CD8-positive, alpha-beta T cell (primary cell): ENCODE measurements at places on chromosomes 2 and 18. TPM values are rescaled to one million over a fixed set of nuclear protein-coding genes. Genes with fewer than 3 reads are reported as not detected.

Gene TEX44
- not detected for total RNA-seq

Gene IGFBP2
- total RNA-seq, result 0.73 TPM

Gene LRRTM1
- not detected for total RNA-seq

Gene TMEM169
- not detected for total RNA-seq

Gene ABCB11
- total RNA-seq, result not detected

Gene CD8B2
- 4.4 TPM for total RNA-seq

Gene QPCT
- 0.57 TPM for total RNA-seq

Gene SLC25A52
- not detected for total RNA-seq

Gene HOXD10
- not detected for total RNA-seq

Gene EPB41L3
- 0.83 TPM for total RNA-seq

Gene DLGAP1
- total RNA-seq, result not detected

Gene GPC1
- 0.30 TPM for total RNA-seq

Gene PLB1
- 0.83 TPM for total RNA-seq

Gene C18orf63
- not detected for total RNA-seq

Gene FBXO48
- 0.30 TPM for total RNA-seq

Gene TSN
- total RNA-seq, result 66.8 TPM

Gene C2orf78
- not detected for total RNA-seq

Gene PXDN
- total RNA-seq, result 0.76 TPM
